ENCODE measurements at places on chromosomes 2 and 18. TPM values are rescaled to one million over a fixed set of nuclear protein-coding genes. Genes with fewer than 3 reads are reported as not detected.

- peaks cover 6% of the 10 kb centered on the region for H3K4me1 ChIP-seq
- DNase-seq = no peak
- H3K27me3 ChIP-seq = no peaks in the 10 kb centered on the region
- no peak overlapping the region for H3K4me3 ChIP-seq
Measured at GRCh38 chr2:84701880-84702279, 179.0 kb downstream of the TRABD2A start.

DNA sequence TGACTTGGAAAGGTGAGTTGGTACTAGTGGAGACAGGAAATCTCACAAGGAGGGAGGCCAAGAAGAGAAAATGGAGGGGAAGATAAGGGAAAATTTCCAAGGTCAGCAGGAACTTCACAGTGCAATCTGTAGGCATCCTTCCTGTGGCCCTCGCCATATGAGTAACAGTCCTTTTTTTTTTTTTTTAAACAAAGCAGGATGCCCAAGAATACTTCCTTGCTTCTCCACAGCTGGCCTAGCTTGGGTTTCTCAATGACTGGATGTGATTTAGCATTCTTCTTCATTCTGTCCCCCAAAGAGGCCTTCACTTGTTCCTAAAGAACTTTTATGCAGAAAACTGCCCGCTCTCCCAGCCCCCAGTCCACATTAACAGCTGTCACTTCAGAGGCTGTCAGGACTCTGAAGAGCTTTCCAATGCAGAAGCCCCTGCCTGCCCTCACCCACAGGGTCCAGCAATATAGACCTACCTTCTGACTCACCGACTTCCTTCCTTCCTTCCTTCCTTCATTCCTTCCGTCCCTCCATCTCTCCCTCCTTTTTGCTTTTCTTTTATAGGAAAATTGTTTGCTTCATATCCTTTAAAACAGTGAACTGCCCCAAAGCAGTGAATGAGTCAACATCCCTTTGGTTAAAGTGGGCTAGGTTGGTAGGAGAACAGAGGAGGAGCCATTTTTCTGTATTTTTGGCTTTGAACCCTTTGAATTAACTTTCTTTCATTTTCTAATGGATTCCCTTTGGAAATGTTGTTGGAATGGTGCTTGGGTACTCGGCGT is 172.0 kb downstream of the MGAT5 start:
- H3K4me3 ChIP-seq = no peak overlapping the region
- H3K27me3 ChIP-seq = no peaks in the 10 kb centered on the region
- H3K36me3 ChIP-seq = peaks cover 32% of the 10 kb centered on the region
- H3K4me1 ChIP-seq = peaks cover 14% of the 10 kb centered on the region

- DNase-seq = no peak
- H3K4me3 ChIP-seq = no peak overlapping the region
- H3K27me3 ChIP-seq = no peaks in the 10 kb centered on the region
- H3K36me3 ChIP-seq = no peaks in the 10 kb centered on the region
Measured at GRCh38 chr2:194004590-194005206, 1652.3 kb upstream of the SLC39A10 start.

DNA sequence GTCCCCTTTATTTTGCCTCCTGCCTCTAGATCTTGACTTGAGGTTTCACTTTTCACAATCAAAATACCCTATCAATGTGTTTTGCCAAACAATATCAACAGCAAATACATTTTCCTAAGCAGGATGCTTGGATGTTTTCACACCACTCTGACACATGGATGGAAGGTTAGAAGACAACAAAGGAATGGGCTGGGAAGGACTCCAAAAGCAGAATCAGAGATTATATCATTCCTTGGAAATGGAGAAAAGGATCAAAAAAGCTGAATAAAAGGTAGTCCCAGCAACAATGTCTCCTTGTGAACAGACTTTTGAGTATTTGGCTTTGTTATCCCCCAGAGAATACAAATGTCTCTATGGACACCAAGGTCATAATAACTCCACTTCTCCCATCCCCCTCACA is 170.8 kb downstream of the ETAA1 start:
- no peaks in the 10 kb centered on the region for H3K36me3 ChIP-seq
- H3K4me3 ChIP-seq = no peak overlapping the region
- H3K27me3 ChIP-seq = no peaks in the 10 kb centered on the region
- H3K27ac ChIP-seq = no peak overlapping the region

CD207 gene
- not detected for total RNA-seq

AQP4 gene
- total RNA-seq = not detected

Data from activated CD4-positive, alpha-beta T cell treated with anti-CD3 and anti-CD28 coated beads, Interleukin-2, amount 10 ng/mL, durations not matched to agents 7 days and 5 days (primary cell).